Omental fat pad (tissue), 4 donors: ENCODE measurements at places on chromosomes 12 and 14. TPM values are rescaled to one million over a fixed set of nuclear protein-coding genes. Genes with fewer than 3 reads are reported as not detected.

Gene SOAT2
- not detected for total RNA-seq

GRCh38 chr12:109098183-109098604 is 797 bp downstream of the UNG start:
- peak; percentile 39 for DNase-seq

Gene BCL7A
- total RNA-seq: 2.8 TPM

DNA sequence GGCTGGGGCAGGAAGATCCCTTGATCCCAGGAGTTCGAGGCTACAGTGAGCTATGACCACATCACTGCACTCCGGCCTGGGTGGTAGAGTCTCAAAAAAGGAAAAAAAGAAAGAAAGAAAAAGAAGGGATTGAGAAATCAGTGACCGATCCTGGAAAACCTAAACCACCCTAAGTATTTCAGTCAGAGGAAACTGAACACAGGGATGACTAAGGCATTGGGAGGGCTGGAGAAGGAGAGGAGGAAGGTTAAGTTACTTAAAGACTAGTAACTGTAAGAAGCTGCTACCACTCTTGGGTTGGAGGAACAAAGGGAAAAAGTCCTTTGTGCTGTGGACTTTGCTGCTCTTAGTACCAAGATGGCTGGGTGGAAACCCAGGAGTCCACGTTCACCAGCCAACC is 10.6 kb downstream of the HHIPL1 start:
- DNase-seq: no peak

Gene P2RX7
- total RNA-seq: 8.6 TPM

GRCh38 chr12:113087193-113087592 is 30.7 kb downstream of the DTX1 start:
- DNase-seq: no peak

DNA sequence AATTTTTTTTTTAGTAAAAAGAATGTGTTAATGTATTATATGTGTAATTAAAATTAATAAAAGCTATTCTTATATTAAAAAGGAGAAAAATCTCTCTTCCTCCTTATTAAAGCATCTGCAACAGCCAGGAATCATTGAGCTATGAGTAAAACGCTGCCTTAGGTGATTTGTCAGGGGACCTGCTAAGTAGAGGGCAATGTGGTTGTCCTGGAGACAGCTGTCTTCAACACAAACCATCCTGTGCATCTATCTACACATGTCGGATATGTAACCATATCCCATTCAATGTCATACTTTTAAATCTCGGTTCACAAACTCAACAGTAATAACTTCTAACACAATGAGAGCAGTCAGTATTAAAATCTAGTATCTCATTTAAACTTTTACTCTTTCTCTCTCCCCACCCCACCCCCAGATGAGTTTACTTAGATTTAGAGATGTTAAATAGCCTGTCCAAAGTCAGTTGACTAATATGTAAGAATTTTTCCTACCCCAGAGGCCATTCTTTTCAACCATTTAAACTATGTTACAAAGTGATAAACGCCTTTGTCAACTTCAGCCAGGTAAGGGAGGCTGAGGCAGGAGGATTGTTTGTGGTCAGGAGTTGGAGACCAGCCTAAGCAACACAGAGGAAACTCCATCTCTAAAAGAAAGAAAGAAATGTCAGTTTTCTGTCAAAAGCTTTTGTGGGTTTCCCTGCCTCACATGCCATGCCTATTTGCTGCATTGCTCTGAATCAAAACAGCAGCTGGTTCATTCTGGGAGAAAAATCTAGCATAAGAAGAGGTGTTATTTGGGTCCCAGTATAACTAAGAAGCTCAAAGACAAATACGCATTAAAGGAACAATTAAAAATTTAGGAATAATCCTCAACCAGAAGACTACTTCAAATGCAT is 413.7 kb upstream of the CCDC196 start:
- DNase-seq: no peak
